ENCODE measurements at places on chromosomes 3 and 15.

- DNase-seq = no peak
Observed at GRCh38 chr3:31242026-31242960, 290.4 kb upstream of the STT3B start.

- no peak for DNase-seq
Observed at GRCh38 chr3:124619887-124620599, 110.2 kb upstream of the UMPS start.

DNA sequence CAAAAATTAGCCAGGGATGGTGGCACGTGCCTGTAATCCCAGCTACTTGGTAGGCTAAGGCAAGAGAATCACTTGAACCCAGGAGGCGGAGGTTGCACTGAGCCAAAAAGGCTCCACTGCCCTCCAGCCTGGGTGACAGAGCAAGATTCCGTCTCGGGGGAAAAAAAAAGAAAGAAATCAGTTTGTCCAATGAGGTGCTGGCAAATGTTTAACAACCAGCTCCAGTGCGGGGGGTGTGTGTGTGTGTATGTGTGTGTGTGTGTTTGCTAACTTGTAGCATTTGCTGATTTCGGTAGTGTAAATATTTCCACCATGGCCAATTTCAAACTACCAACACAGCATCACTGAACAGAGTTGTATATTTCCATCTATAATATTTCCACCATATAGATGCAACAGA, 23.8 kb upstream of the IDH2 start:
- DNase-seq = no peak

- DNase-seq = no peak
Observed at GRCh38 chr3:78462021-78462420, 1305.8 kb downstream of the ROBO1 start.

DNA sequence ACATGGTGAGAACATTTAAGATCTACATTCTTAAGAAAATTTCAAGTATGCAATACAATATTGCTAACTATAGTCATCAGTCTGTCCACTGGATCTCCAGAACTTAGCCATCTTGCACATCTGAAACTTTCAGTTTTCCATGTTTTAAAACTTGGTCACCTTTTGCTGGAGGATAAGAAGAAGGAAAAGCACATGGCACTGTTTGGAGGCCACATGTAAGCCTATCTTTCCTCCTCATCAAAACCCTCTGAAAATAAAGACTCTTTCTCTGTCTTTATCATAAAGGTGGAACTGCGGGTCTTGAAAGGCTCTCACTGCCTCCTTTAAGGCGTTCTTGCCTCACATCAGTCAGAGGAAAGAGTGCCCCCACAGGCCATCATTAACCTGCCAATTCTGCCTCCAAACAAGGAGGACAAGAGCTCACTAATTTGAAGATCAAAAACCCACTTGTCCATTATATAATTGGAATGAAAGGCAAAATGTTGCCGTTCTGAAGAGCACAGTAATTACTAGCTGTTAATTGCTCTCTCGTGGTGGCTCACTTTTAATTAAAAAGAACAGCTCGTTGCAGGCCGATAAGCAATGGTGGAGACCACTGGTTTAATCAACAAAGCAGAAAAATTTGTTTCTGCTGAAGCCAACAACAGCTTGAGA, 157.8 kb downstream of the MECOM start:
- no peak for DNase-seq

GRCh38 chr3:187296058-187296457, 4.5 kb upstream of the MASP1 start:
- DNase-seq = no peak

GRCh38 chr3:57025237-57025636, 35.2 kb upstream of the SPATA12 start:
- DNase-seq = no peak

DNA sequence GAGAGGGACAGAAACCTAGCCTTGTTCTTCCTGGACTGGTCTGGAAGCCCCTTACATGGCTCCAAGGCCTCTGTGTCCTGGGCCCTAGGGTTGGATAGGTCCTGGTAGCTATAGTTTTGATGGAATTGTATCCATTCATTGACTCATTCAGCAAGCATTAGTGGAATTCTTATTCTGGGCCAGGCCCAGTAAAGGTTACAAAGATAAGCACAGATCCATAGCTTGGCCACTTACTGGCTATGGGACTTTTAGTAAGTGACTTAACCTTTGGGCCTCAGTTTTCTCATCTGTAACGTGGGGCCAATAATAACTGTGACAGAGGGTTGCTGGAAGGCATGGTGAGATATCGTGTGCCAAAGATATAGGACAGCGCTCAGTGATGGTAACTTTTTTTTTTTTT, 13.6 kb upstream of the DAG1 start:
- DNase-seq = no peak

DNA sequence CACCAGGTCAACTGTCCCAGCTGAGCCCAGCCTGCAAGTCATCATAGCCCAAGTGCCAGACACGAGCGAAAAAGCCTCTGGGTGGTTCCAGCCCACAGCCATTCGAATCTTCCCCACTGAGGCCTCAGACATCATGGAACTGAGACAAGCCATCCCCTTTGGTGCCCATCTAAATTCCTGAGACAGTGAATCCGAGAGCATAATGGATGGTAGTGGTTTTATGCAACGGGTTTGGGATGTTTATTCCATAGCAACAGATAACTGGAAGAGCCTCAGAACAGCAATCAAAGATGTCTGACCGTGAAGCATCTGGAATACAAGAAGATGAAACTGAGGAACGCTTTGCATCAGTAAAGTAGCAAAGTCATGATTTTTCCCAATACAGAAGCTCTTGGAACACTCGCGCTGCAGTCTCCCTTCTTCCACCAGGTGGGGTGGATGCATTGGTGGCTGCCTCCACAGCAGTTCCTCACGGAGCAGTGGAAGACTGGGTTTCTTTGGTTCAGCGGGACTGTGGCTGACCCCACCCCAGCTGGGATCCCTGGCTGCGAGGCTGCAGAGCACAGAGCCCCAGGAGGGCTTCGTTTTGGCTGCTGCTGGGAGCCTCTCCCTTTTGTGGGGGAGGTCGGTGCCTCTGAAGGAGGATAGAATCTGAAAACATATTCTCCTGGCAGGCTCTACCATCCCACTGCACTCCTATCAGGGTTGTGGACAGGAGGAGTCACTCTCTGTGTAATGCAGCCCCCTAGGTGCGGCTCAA, 26.4 kb upstream of the PDE8A start:
- DNase-seq = peak; percentile 75

DNA sequence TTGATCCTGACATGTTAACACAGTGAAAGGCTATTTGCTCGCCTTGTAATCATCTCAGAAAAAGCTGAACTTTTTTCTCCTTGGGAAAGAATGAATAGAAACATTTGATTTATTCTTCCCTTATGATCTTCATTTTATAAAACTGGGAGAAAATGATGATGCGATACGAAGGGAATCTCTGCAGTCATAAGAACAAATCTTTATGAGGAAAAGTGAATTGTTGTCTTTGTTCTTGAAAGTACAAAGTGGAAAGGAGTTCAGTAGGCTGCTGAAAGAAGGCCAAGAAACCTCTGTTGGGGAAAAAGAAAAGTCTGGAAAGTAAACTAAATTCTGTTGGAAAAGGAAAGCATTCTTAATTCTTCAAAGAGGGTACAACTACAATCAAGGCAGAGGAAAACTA, 248.8 kb downstream of the NSUN3 start:
- DNase-seq = no peak

DNA sequence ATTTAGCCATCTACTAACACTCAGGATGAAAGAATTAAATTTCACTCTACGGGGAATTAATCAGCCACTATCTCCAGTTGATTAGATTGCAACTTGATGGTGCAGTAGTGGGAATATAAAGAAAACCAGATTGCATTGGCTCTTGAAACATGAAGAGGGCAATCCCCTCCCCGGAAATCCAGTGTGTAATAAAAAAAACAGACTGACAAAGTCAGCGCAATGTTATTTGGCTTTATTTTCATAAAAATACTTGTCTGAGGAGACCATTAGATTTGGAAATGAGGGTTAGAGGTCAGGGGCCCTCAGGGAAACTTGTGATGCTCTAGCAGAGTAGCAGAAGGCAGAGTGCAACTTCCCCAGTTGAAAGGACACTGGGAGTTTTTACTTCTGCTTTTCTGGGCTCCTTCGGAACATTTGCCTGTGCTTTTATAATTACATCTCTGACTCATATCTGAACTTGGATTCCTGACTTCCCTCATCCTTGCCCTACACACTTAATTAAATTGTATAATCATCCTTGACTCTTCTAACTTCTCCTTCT, 326.8 kb downstream of the TUSC7 start:
- DNase-seq = peak; percentile 58

Measured in upper lobe of left lung (tissue), 6 donors.